Stimulated activated CD4-positive, alpha-beta T cell treated with anti-CD3 and anti-CD28 coated beads, Interleukin-1b, Interleukin-23, amount 100 ng/mL, for 24 hours (primary cell): ENCODE measurements at places on chromosomes 5 and 9.

GRCh38 chr9:94068257-94068656, 16.0 kb upstream of the PTPDC1 start:
- DNase-seq: no peak

DNA sequence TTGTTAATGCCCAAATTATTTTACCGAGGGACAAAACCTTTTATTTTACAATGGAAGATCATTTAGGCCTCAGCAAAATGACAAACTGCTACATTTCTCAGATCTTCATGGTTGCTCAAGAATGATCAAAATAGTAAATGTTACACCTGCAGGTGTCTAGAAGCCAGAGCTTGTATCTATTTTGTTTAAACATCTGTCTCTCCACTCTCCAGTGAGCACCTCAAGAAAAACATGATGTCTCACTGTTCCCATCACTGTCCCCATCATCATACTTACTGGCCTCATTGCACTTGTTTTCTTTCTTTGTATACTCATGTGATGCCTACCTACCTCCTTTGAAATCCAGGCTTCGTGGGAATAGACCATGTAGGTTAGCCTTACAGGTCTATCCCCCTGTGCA, 149.6 kb downstream of the TTLL11 start:
- no peak for DNase-seq

DNA sequence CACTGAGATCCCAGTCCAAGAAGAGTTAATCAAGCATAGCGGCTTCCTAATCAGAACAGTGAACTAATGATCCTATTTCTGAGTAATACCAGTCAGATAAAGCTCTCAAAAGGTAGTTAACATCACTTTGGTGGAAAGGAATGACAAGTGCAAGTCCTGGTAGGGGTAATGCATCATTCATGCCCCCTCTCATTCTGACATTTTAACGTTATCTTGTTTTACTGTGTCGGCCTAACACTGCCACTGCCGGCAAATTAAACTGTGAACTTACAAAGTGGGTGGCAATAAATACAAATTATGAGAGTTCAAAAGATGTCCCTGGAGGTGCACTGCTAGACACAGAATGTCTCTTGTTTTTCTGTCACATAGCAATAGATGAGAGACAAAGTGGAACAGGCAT, 131.6 kb downstream of the EBF1 start:
- no peak for DNase-seq

DNA sequence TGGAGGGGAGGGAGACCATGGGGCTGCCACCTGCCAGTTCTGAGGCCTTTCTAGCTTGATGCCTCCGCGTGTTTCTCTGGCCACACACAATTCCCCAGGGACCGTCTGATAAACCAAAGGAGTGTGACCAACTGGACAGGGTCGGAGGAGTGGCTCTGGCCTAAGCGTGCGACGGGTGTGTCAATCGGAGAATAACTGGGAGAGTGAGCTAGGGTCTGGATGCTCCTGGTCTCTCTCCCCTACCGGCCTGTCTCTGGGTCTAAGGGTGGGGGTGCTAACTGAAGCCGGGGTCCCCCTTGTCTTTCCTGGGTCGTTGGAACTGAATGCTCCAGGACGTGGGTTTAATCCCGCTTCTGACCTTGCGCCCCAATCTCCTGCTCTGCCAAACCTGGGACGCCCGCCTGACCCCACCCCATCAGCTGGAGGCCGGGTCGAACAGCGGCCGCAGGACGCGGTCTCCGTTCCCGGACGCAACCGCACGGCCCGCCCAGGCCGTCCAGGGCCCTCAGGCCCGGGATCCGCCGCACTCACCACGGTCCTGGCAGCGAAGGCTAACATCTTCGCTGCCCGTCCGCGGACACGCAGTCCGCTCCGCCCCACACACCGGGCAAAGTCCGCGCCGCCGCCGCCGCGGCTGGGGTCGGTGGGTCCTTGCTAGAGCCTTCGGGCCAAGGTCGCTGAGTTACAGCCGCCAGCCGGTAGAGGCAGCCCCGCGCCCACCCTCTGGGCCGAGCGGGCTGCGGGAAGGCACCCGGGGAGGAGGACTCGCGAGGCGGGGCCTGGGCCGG, 447 bp downstream of the CRAT start:
- no peak for DNase-seq

- no peak for DNase-seq
These were observed 957.8 kb upstream of the CTNND2 start for GRCh38 chr5:12861886-12862654.

- DNase-seq: no peak
These were observed 199.3 kb upstream of the ACTBL2 start for GRCh38 chr5:57681942-57682341.

GRCh38 chr9:27888661-27889295, 315.5 kb upstream of the C9orf72 start:
- no peak for DNase-seq

- no peak for DNase-seq
These were observed 174.7 kb downstream of the GAS1 start for GRCh38 chr9:86772635-86772993.

- no peak for DNase-seq
These were observed 100.1 kb downstream of the UBE2R2 start for GRCh38 chr9:33917036-33917435.

DNA sequence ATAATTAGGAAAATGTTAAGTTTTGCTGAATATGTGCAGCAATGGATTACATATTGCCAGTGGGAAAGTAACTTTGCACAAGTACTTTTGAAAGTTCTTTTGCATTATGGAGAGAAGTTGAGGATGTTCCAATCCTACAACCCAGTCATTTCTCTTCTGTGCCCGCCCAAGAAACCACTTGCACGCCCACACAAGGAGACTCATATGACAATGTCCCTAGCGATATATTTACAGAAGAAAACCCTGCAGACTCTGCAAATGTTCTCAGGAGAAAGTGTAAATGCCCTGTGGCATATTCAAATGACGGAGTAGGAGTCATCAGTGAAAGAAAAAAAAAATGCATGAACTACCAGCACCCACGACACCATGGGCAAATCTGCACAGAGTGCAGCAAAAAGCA, 356.5 kb downstream of the CTNND2 start:
- DNase-seq: no peak

DNA sequence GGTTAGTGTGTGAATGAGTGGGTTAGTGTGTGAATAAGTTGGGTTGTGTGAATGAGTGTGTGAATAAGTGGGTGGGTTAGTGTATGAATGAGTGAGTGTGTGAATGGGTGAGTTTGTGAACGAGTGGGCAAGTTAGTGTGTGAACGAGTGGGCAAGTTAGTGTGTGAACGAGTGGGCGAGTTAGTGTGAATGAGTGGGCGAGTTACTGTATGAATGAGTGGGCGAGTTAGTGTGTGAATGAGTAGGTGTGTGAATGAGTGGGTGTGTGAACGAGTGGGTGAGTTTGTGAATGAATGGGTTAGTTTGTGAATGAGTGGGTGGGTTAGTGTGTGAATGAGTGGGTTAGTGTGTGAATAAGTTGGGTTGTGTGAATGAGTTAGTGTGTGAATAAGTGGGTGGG, 34.7 kb downstream of the NKD2 start:
- no peak for DNase-seq

- DNase-seq: no peak
These were observed 24.6 kb downstream of the RAPGEF6 start for GRCh38 chr5:131610198-131611063.
